ENCODE measurements at places on chromosomes 6 and 20. TPM values are rescaled to one million over a fixed set of nuclear protein-coding genes. Genes with fewer than 3 reads are reported as not detected.

Gene PDYN
- total RNA-seq: not detected

DNA sequence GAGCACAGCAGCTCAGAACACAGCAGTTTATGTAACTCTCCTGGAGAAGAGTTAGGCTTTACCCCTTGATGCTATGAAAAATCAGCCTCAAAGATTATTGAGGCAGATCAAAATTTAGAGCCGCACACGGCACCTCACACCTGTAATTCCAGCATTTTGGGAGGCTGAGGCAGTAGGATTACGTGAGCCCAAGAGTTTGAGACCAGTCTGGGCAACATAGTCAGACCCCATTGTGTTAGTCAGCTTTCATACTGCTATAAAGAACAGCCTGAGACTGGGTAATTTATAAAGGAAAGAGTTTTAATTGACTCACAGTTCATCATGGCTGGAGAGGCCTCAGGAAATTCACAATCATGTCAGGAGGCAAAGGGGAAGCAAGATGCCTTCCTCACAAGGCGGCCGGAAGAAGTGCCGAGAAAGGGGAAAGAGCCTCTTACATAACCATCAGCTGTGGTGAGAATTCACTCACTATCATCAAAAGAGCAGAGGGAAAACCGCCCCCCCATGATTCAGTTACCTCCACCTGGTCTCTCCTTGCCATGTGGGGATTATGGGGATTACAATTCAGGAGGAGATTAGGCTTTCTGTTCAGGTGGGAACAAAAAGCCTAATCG, 87.7 kb downstream of the SGK1 start:
- H3K4me3 ChIP-seq: no peak overlapping the region
- H3K27ac ChIP-seq: no peak overlapping the region
- no peaks in the 10 kb centered on the region for H3K27me3 ChIP-seq
- H3K36me3 ChIP-seq: no peaks in the 10 kb centered on the region
- H3K4me1 ChIP-seq: no peaks in the 10 kb centered on the region
- no peak for DNase-seq

- H3K36me3 ChIP-seq: peaks cover 12% of the 10 kb centered on the region
- no peak overlapping the region for H3K27ac ChIP-seq
- no peaks in the 10 kb centered on the region for H3K27me3 ChIP-seq
Measured at GRCh38 chr20:35125753-35126152, 21.4 kb downstream of the EDEM2 start.

DNA sequence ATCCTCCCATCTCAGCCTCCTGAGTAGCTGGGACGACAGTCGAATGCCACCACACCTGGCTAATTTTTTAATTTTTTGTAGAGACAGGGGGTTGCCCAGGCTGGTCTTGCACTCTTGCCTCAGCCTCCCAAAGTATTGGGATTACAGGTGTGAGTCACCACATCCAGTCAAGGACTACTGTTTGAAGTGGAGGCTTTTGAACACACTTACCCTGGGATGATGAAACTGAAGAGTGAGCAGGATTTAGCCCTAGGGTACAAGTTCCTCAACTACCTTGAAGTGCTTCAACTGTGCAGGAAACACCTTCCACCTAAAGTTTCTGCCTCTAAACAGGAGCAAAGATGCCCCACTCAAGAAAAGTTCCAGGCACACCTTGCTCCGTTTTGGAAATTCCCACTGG, 15.7 kb upstream of the PARD6B start:
- DNase-seq: no peak
- H3K27me3 ChIP-seq: no peaks in the 10 kb centered on the region
- no peak overlapping the region for H3K27ac ChIP-seq
- no peaks in the 10 kb centered on the region for H3K36me3 ChIP-seq
- H3K4me3 ChIP-seq: no peak overlapping the region
- H3K4me1 ChIP-seq: peaks cover 18% of the 10 kb centered on the region

- H3K27ac ChIP-seq: no peak overlapping the region
- no peak overlapping the region for H3K4me3 ChIP-seq
- H3K4me1 ChIP-seq: no peaks in the 10 kb centered on the region
- no peaks in the 10 kb centered on the region for H3K27me3 ChIP-seq
Measured at GRCh38 chr20:9354579-9354978, 159.8 kb upstream of the LAMP5 start.

Gene LY6G6F
- not detected for total RNA-seq

- H3K27me3 ChIP-seq: no peaks in the 10 kb centered on the region
- no peaks in the 10 kb centered on the region for H3K36me3 ChIP-seq
- H3K4me1 ChIP-seq: peaks cover 14% of the 10 kb centered on the region
- no peak overlapping the region for H3K4me3 ChIP-seq
- H3K27ac ChIP-seq: no peak overlapping the region
Measured at GRCh38 chr6:3789018-3789895, 37.7 kb upstream of the PXDC1 start.

Gene COX4I2
- total RNA-seq: not detected

GRCh38 chr20:23541330-23541729, 27.0 kb downstream of the CST9L start:
- no peaks in the 10 kb centered on the region for H3K36me3 ChIP-seq
- H3K27me3 ChIP-seq: no peaks in the 10 kb centered on the region
- no peak overlapping the region for H3K4me3 ChIP-seq
- no peaks in the 10 kb centered on the region for H3K4me1 ChIP-seq
